ENCODE measurements at places on chromosomes 7 and 10. TPM values are rescaled to one million over a fixed set of nuclear protein-coding genes. Genes with fewer than 3 reads are reported as not detected.

SPDYE6 gene
- total RNA-seq = not detected

ADAM22 gene
- 0.52 TPM for total RNA-seq

ARPC1B gene
- total RNA-seq = 382 TPM

FBXL13 gene
- total RNA-seq = 0.16 TPM

GIMAP4 gene
- 1.4 TPM for total RNA-seq

GIMAP2 gene
- 2.1 TPM for total RNA-seq

C7orf33 gene
- not detected for total RNA-seq

AZGP1 gene
- 0.40 TPM for total RNA-seq

BHLHA15 gene
- not detected for total RNA-seq

PURB gene
- 22.0 TPM for total RNA-seq

RSBN1L gene
- 18.7 TPM for total RNA-seq

SLC16A9 gene
- total RNA-seq = 0.91 TPM

TWIST1 gene
- total RNA-seq = 19.9 TPM

CTNNA3 gene
- total RNA-seq = under 0.01 TPM

PAX4 gene
- total RNA-seq = not detected

P4HA1 gene
- 189 TPM for total RNA-seq

EPHA1 gene
- total RNA-seq = 0.91 TPM

ANXA8L1 gene
- 0.56 TPM for total RNA-seq

HSPA12A gene
- 5.2 TPM for total RNA-seq

ACHE gene
- 1.7 TPM for total RNA-seq

TAS2R40 gene
- not detected for total RNA-seq

UPK3B gene
- total RNA-seq = not detected

SEMA3E gene
- 0.88 TPM for total RNA-seq

TAS2R4 gene
- 0.88 TPM for total RNA-seq

PTPRN2 gene
- 0.78 TPM for total RNA-seq

ITGA8 gene
- under 0.01 TPM for total RNA-seq

ADRB1 gene
- not detected for total RNA-seq

ANKRD61 gene
- total RNA-seq = 0.39 TPM

FAM185A gene
- total RNA-seq = 3.4 TPM

LRGUK gene
- under 0.01 TPM for total RNA-seq

GSTO1 gene
- 338 TPM for total RNA-seq

GNAT3 gene
- 0.16 TPM for total RNA-seq

SYT15 gene
- 0.24 TPM for total RNA-seq

NME8 gene
- total RNA-seq = not detected

ANK3 gene
- total RNA-seq = 3.2 TPM

MET gene
- total RNA-seq = 11.2 TPM

CHST3 gene
- total RNA-seq = 10.3 TPM

ASZ1 gene
- total RNA-seq = 0.24 TPM

PALD1 gene
- 2.3 TPM for total RNA-seq

UCN3 gene
- not detected for total RNA-seq

BTBD16 gene
- total RNA-seq = not detected

GHITM gene
- total RNA-seq = 159 TPM

NPTX2 gene
- 0.96 TPM for total RNA-seq

CDC14C gene
- total RNA-seq = not detected

EPO gene
- total RNA-seq = 0.48 TPM

Data from epithelial cell of alveolus of lung (primary cell).